ENCODE measurements at places on chromosomes 1 and 21.

DNA sequence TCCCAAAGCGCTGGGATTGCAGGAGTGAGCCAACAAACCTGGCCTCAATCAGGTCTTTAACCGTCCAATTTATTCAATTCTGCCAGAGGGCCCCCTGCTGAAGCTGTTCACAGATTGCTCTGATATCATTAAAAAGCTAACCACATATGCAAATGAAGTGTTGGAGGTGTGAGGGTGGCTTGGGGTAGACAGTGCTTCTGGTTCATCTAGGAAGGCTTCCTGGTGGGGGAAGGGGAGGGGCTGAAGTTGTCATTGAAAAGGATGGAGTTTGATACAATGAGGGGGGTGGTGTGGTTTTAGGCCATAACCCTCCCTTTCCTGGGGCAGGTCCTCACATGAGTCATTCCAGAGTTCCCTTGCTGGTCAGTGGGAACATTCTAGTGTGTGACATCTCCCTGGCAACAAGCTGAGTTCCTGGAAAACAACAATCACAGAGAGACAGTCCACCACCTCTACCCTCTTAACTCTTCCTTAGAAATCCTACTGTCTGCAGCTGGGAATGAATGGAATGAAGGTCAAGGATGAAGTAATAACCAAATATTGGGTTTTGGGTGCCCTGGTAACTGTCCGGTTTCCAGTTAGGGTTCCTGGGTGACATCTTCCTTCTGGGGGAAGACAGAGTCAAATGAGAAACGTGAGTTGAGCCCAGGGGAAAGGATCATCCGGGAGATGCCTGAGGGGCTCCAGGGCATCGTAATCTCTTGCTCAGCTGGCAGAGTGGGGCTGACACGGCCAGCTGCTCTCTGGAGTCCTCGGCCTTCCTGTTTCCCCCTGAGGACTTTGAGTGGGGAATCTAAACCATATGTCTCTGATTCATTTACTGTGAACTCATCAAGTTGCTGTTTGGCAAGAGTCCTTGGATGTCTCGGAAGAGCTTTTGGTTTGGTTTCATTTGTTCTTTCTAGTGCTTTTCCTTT is 32.2 kb downstream of the BATF3 start:
- DNase-seq = no peak

- DNase-seq = no peak
Measured at GRCh38 chr1:192657760-192658159, 21.8 kb downstream of the RGS13 start.

DNA sequence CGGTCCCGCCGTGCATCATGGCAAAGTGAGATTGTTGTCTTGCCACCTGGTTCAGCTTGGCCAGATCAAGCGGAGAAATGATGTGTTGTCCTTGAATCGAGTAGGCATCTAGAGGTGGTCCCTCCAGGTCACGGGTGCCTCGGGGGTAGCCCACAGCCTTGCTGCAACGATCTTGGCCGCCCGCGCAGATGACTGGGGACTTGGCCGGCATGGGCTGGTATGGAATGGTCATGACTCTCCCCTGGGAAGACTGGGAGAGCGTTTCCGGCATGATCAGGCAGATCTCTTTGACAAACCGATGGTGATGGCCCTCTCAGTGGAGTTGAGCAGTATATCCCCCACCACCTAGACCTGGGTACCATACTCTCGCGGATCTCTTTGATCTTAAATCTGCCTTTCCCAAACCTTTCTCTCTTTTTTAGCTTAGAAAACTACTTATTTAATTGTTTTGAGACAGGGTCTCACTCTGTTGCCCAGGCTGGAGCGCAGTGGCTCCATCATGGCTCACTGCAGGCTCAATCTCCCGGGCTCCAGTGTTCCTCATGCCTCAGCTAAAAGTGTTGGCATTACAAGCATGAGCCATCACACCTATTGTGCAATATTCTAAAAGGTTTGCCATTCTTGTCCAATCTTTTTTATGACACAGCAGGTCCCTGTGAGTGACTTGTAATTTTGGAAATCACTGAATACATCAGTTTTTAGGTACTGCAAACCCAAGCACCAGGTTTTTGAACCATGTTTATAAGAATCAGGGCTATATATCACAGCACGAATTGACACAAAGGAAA is 9.4 kb upstream of the ELAPOR1 start:
- no peak for DNase-seq

- peak; percentile 39 for DNase-seq
Measured at GRCh38 chr1:211714154-211714553, 38.7 kb upstream of the NEK2 start.

DNA sequence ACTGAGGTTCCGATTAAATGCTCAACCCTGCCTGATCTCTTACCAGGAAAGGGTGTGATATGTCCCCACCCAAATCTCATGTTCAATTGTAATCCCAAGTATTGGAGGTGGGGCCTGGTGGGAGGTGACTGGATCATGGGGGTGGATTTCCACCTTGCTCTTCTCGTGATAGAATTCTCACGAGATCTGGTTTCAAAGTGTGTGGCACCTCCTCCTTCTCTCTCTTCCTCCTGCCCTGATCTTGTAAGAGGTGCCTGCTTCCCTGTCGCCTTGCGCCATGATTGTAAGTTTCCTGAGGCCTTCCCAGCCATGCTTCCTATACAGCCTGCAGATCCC is 34.9 kb downstream of the RSPH1 start:
- DNase-seq = no peak

- no peak for DNase-seq
Measured at GRCh38 chr1:172991674-172992400, 58.9 kb downstream of the TNFSF18 start.

GRCh38 chr1:60280256-60280655 is 206.7 kb upstream of the C1orf87 start:
- DNase-seq = no peak

DNA sequence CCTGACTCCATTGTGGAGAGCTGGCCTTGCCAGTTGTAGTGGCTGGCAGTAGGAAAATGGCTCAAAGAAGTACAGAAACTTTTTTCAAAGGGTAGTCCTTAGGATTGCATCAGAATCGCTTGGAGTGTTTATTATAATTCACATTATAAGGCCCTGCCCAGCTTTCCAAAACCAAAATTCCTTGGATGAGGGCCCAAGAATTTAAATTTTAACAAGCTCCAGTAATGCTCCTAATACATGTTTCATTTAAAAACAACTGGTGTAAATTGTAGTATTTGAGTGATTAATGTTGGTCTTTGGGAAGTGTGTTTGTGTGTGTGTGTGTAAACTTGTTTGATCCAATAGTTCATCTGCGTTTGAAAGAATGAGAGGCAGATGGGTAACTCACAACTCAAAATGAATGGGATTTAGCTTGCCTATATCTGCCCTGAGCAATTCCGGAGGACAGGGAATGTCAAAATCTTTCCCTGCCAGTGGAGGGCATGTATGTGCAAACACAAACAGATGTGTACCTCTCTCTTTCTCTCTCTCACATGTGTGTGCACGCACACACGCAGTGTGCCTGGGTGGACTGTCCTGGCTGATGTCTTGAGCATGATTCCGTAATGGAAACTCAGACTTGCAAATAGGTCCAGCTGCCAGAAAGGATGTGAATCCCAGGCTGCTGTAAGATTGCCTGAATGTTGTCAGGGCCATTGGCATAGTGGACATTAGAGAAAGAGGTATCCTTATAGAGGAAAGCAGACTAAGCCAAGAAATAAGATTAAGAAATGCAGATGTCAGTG is 293.1 kb downstream of the LMX1A start:
- no peak for DNase-seq

- no peak for DNase-seq
Measured at GRCh38 chr1:65581119-65581518, 160.7 kb downstream of the LEPR start.

- no peak for DNase-seq
Measured at GRCh38 chr1:83060221-83060620, 938.7 kb downstream of the TTLL7 start.

DNA sequence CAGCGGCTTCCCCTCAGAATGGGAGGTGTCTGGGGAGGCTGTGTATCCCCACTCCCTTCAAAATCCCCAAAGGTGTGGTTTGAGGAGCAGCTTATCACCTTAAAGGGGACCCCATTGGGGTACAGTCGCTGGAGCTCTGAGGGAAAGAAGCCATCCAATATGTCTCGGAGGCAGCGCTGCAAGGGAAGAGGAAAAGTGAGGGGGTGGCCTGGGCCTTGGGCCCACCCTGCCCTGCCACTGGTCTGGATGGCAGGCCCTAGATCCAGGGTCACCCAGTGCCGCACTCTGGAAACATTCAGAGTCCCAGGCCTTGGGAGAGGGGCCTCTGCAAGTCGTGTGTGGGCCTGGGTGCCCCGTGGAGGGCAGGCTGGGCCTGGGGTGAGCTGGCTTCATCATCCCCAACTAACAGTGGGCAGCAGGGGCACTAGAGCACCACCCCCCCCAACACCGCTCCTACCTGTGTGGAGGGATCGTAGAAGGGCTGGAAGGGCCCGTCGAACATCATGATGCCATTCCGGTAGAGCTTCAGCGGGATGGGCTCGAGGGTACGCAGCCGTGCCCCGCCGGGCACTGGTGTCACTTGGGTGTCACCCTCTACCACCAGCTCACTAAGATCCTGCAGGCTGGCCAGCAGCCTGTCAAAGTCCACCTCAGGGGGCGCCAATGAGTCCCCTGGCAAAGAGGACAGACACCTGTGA is 5.6 kb downstream of the SH3BGRL3 start:
- no peak for DNase-seq

DNA sequence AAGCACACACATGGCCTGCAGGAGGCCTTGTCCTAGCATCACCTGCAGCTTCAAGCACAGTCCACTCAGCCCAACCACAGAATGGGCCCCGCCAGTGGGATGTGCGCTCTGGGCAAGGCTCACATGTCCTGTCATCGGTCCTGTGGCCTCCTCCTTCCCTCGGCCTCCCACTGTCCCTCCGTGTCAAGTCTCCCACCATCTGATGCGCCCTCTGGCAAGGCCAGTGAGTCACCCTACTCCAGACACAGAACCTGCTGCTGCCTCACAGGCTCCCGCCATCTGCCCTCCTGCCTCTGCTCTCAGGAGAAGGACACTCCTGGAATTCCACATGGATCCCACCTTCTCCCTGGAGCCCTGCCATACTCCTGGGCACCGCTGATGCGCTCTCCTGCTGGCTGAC is 14.2 kb downstream of the KCNAB2 start:
- no peak for DNase-seq

DNA sequence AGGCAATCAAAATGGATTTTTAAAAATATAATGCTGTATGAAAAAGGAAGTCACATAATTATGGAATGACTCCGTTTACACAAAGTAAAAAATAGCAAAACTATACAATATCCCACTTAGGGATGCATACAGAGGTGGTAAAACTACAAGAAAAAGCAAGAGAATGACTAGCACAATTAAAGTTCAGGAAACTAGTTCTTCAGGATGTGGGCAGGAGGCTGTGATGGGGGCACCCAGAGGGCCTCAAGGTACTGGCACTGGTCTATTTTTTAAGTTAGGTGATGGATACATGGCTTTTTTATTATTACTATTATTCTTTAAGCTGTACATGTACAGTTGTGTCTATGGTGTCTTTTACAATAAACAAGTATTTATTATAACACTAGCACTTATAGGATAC is 1.4 kb upstream of the ZC3H12A start:
- no peak for DNase-seq

GRCh38 chr21:21387916-21388315 is 389.7 kb downstream of the NCAM2 start:
- DNase-seq = no peak

DNA sequence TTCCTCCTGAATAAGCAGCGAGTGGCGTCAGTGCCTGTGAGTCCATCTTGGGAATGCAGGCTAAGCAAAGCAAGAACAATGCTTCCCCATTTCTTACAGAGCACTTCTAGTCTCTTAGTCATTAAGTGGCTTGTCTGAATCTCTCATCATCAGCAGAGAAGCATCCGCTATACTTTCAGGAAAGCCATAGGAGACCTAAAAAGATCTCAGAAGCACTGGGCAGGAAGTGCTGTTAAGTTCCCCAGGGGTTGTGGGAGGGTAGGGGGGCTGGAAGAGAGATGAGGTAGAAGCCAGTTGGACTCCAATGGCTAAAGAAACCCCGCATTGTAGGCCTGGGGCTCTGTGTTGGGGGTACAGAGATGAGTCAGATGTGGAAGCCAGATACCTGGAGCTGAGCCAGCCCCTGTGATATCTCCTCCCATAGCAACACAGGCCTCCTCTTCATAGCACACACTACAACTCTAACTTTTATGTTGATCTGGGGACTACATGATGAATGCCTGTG is 44.9 kb downstream of the SYT6 start:
- DNase-seq = no peak

- DNase-seq = no peak
Measured at GRCh38 chr1:184624626-184625025, 130.0 kb downstream of the EDEM3 start.

DNA sequence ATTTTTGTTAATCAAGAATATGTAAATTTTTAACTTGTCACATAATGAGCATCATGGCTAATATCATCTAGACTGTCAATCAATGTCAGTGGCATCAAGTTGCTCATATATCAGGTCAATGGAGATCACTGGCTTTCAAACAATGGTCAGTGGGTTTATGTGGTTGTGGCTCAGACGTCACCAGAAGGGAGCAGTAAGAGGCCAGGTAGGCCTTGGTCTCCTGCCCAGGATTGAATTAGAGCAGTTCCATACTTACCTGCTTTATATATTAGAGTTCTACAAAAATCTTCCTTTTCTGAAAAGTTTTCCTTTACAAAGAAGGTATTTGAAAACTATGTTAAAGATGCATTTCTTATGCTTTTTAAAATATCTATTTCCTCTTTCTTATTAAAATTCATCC is 206.3 kb upstream of the B3GALT2 start:
- DNase-seq = no peak

GRCh38 chr1:226697151-226697928 is 41.7 kb downstream of the ITPKB start:
- DNase-seq = no peak

GRCh38 chr1:93015590-93015989 is 54.3 kb upstream of the DIPK1A start:
- DNase-seq = no peak

- no peak for DNase-seq
Measured at GRCh38 chr1:234589854-234590620, 19.9 kb downstream of the IRF2BP2 start.

DNA sequence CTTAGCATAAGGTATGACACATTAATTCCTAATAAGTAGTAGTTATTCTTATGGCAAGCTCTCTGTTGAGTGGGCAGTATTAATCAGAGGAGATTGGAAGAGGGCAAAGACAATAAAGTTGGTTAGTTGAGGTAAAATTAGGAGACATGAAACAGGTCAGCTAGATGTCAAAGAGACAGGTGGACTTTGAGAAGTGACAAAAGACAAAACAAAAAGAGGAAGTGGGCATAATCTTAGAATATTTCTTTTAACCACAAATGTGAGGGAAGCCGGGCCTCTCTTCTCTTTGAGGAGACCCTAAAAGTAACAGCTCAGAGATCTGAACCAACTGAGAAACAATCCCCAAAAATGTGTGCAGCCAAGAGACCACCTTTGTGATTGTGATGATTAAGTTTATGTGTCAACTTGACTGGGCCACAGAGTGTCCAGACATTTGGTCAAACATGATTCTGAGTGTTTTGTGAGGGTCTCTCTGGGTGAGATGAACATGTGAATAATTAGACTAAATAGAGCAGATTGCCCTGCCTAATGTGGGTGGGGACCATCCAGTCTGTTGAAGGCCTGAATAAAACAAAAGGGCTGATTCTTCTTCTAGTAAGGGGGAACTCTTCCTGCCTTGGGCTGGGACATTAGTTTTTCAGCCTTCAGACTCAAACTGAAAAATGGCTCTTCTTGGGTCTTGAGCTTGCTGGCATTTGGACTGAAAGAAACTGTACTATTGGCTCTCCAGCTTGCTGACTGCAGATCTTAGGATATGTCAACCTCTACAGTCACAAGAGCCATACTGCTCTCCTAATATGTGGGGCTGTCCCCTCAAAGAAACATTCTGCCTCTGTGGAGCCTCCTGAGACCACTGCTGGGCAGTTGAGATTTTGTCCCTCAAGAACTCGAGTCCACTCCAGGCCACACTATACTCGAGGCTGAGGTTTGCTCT is 40.0 kb downstream of the FCRL5 start:
- DNase-seq = no peak

- DNase-seq = no peak
Measured at GRCh38 chr1:44724296-44724954, 6.5 kb downstream of the RNU5D-1 start.
